Nephron progenitor cell (in vitro differentiated cells): ENCODE measurements at places on chromosomes 2 and 18.

DNA sequence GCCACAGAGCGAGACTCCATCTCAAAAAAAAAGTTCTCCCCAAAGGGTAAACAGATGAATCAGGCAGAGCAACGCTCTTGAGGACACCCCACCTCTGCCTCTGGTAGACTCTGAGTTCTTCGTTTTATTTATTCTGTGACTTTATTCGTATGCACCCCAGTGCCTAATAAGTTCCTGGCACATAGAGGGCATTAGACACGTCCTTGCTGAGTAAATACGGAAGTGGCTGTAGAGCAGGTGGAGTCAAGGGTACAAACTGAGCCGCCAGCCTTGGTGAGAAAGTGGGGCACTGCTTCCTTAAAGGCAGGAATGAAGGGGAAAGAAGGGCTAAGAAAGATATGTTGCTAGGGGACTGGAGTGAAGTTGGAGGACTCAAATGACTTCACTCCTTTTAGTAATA, 12.9 kb downstream of the SULT1C2 start:
- no peak for DNase-seq

- DNase-seq, result no peak
Observed at GRCh38 chr18:79668203-79668602, 11.4 kb upstream of the CTDP1 start.

DNA sequence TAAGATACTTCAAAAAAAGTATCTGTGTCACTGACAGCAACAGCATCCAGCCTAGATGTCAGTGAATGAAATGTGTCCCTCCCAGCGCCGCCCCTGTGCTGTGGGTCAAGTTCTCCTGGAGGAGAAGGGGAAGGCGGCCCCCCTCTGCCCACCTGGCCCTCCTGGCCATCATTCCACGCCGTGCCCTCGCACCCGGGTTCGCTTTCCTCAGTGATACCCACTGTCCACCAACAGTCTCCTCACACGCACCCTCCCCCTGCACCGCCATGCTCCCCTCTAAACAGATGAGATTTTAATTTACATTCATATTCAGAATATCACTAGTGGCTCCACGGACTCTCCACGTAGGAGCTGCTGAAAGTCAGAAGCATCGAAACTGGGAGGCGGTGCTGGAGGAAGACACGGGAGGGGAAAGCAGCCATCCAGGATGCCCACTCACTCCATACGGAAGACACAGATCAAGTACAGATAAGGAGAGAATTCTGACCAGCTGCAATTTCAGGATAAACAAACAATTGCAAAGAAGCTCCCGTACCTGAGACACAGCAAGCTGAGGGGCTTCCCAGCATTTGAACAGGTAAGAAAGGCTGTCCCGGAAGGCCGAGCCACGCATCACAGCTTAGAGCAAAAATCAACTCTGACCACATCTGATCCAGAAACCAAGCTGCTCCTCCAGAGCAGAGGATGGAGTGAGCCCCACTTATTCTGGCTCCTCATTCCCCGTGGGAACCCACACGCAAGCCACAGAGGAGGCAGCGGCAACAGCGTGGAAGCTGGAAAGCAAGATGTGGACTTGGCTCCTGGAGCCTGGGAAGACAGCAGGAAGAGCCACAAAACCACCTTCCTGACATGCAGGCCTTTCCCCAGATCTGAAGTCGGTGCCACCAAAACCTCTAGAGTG, 49.7 kb downstream of the PXDN start:
- no peak for DNase-seq

DNA sequence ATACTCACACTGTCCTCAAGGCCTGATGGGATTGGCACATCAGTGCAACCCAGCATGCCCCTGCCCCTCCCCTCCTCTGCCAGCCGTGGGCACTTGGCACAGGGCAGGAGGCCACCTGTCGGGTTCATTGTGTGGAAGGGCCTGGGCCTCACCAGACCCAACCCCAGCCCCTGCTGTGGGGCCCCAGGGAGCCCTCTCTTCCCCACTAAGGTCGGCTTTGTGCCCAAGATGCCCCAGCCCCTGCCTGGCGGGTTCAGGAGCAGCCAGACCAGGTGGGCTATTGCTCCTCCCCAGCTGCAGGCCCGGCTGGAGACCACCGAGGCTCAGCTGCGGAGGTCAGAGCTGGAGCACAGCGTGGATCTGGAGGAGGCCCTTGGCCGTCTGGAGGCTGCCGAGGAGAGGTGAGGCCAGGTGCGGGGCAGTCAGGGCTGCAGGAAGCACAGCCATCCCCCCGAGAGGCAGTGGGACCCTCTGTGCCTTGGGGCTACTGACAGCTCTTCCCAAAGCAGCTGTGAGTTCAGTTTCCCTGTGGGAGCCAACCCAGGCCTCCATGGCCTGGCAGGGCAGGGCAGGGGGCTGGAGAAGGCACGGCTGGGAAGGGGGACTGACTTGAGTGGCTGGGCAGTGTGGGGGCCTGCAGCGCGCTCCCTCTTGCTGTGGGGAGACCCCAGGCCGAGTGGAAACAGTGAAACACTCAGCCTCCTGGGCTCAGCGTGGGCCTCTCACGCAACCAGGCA, 16.3 kb downstream of the CROCC2 start:
- DNase-seq, result peak; percentile 2

- no peak for DNase-seq
Observed at GRCh38 chr2:133213651-133214050, 354.6 kb downstream of the NCKAP5 start.
